ENCODE measurements at places on chromosomes 2 and 18.
A peak's percentile ranks its signal among the peaks of the same experiment; 100 is the strongest.

DNA sequence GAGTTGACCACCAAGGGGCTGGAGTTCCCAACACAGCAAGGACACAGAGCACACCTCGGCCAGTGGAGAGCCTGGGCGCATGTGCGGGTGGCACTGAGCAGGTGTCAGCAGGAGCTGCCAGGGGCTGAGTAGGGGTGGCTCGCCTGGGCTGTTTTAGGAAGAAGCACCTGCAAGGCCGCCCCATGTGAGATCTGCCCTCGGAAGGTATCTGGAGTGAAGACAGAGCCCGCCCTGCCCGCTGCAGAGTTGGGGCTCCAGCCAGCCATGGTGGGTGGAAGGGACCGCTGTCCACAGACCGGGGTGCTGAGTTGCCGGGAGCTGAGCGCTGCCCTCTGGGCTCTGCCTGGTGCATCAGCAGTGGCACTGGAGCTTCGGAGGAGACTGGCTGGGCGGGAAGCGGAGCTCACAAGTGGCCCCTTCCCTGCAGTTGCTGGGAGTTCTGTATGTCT is 35.2 kb downstream of the MTERF4 start:
- DNase-seq: no peak

DNA sequence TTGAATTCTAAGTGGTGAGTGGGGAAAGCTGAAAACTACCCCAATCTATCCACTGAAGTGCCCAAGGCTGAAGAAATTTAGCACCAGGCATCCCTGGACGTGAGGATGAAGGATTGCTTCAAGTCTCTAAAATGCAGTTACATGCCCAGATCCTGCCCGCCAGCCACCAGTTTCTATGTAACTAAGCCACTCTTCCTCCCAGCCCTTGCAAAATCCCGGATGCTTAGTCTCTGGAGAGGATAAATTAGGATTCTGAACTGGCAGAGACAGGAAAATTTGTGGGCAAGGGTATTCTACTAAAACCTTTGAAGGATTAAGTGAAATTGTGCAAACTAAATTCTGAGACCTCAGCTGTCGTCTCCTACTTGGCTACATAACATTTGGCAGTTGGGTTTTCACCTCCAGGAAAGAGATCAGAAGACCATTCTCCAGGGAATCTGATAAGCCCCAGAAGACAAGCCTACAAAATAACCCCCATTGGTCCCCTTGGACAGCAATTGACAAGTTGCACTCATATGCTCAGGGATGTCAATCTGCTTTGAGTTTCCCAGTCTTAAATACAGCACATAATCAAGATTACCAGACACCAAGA is 93.9 kb upstream of the CD226 start:
- no peak for DNase-seq

DNA sequence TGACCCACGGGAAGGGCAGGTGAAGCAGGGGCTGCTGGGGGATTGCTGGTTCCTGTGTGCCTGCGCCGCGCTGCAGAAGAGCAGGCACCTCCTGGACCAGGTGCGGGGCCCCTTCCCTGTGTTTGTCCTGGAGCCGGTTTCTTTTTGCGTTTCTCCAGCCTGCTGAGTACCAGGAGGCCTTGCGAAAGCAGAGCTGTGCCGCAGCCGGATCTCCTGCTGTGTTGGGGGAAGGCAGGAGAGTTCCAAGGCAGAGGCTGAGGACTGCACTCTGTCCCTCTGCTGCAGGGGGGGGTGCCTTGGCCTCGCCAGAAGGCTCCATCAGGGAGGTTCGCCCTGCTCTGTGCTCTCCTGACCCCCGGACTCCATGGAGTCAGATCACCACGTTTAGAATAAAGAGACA is 2.8 kb downstream of the CAPN10 start:
- no peak for DNase-seq

DNA sequence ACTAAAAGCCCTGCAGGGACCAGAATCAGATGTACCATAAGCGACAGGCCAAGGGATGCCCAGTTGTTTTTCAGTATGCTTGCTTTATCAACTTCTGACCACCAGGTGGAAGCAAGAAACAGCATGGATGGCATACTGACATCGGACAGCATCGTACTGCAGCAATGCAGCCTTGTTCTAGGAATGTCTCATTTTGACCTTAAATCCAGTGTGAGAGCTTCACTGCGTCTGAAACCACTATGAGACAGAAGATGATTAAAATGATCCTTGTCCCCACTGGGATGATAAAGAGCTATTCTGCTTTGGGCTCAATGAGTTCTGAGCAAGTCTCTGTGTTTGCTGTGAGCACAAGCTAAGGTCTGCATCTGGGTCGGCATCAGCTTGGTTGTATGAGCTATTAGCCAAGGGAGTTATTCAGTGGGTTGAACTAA is 54.3 kb downstream of the CDK15 start:
- DNase-seq: peak; percentile 8

- DNase-seq: no peak
Measured at GRCh38 chr2:142693171-142693950, 184.1 kb upstream of the KYNU start.

- no peak for DNase-seq
Measured at GRCh38 chr2:138503652-138504051, 2.1 kb downstream of the SPOPL start.

- no peak for DNase-seq
Measured at GRCh38 chr18:41012194-41012593, 942.8 kb upstream of the PIK3C3 start.

DNA sequence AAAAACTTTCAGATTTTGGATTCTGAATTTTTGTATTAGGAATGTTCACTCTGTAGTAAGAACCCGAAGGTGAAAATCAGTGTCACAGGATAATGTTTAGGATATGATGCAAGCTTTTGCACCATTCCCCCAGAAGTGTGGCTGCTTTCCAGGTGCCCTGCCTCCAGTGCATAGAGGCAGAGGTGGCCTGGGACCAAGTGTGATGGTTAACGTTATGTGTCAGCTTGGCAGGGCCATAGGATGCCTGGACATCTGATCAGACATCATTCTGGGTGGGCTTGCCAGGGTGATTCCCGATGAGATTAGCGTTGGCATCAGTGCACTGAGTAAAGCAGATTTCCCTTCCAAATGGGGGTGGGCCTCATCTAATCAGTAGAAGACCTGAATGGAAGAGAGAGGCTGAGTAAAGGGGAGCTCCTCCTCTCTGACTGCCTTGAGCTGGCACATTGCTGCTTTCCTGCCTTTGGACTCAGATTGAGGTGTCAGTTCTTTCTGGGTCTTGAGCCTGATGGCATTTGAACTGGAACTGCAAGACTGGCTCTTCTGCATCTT is 177.4 kb upstream of the HS6ST1 start:
- no peak for DNase-seq

DNA sequence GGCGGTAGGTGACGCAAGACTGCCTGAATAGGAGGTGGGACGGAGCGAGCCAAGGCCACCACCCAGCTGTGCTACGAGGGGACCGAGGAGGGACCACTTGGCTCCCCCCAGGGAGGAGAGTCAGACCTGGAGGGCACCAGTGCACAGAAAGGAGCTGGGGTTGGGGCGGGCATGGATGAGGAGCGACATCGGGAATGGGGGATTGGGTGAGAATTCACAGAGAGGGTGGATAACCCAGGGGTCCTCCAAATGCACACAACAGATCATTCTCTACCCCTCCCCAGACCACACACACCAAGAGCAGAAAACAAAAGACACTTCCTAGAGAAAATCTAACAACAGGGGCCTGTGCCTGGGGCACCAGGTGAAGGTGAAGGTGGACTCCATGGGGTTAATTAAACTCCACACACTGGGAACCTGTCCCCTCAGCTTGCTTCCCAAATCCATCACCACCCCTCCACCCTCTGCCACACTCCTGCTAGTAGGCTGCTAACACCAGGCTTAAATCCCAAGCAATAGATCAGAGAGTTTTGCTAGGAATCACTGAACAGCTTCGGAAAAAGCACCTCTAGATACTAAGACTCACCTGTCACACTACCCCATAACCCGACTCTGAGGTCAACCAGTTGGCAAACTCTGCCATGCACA is 274.6 kb downstream of the EIPR1 start:
- DNase-seq: no peak

DNA sequence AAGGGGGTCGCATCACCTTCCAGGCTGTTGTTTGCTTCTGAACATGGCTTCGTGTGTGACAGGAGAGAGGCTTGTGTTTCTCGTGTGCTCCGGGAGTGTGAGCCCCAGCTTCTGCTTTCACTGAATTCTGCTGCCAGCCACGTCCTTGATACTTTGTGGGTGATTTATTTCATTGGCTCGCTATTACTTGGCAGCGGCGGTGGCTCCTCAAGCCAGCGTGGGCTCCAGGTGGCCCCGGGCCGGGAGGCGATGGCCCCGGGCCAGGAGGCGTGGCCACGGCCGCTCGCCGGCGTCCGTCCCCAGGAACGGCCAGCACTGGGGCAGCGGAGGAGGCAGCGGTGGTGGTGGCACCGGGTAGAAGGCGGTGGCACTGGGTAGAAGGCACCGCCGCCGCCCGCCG is 63.1 kb downstream of the NAPG start:
- peak; percentile 38 for DNase-seq

- no peak for DNase-seq
Measured at GRCh38 chr2:36357847-36358659, 2.5 kb downstream of the CRIM1 start.

- DNase-seq: no peak
Measured at GRCh38 chr2:73337828-73338227, 44.5 kb upstream of the EGR4 start.

- no peak for DNase-seq
Measured at GRCh38 chr2:189226017-189226416, 46.5 kb upstream of the COL5A2 start.

- DNase-seq: peak; percentile 30
Measured at GRCh38 chr18:961644-962355, 57.1 kb downstream of the ADCYAP1 start.

- no peak for DNase-seq
Measured at GRCh38 chr2:128639693-128640092, 321.0 kb upstream of the HS6ST1 start.

- DNase-seq: no peak
Measured at GRCh38 chr2:107543793-107544192, 282.9 kb upstream of the RGPD4 start.

GRCh38 chr2:1619556-1619955 is 124.8 kb downstream of the PXDN start:
- no peak for DNase-seq
